ENCODE measurements at places on chromosomes 7 and 10.

GRCh38 chr10:5640036-5640435 is 26.4 kb downstream of the ASB13 start:
- DNase-seq = no peak

DNA sequence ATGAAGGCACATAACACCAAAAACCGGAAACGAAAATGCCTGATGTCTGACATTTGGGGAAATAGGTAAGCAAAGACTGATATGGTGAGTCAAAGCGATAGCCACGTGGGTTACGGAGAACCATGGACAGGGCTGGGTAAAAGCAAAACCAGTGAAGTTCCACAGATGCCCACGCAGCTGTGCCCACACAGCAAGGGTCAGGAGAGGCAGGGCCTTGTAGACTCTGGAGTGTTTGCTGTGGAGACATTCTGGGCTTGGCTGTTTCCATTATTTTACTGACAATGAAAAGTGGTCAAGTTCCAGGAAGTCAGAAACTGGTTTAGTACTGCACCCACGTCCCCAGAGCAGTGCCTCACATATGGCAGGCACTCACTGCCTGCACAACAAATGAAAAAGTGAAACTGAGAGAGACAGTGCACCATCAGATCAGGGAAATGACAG is 148.7 kb downstream of the ZMYND11 start:
- peak; percentile 7 for DNase-seq

DNA sequence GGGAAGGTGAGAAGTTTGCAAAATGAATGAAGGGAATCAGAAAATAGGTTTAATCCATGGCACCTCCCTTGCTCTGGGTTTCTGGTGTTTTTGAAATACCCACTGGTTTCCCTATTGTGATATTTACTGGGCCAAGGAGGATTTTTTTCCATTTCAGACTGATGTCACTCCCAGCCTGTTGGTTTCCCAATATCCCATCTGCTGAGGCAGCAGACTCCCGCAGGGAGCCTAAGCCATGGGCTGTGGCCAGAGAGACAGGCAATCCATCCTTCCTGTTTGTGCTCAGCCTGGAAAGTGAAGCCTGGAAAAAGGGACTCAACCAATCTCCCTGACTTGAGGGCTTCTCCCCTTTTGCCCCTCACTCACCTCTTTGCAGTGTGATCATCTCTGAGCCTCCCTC is 22.8 kb downstream of the FAM107B start:
- DNase-seq = no peak

DNA sequence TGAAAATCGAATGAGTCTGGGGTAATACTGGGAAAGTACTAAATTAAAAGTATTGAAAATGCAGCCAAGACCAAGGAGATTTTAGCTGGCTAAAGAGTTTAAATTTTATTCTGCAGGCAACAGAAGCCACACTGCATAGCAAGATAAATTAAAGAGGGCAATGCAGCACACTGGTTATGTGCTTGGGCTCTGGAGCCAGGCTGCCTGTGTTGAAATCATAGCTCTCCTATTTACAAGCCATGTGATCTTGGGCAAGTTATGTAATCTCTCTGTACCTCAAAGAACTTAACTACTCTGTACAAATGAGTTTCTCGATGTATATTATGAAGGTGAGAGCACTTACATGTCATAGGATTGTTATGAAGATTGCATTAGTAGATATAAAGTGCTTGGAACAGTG is 9.9 kb downstream of the SLC25A13 start:
- DNase-seq = no peak

DNA sequence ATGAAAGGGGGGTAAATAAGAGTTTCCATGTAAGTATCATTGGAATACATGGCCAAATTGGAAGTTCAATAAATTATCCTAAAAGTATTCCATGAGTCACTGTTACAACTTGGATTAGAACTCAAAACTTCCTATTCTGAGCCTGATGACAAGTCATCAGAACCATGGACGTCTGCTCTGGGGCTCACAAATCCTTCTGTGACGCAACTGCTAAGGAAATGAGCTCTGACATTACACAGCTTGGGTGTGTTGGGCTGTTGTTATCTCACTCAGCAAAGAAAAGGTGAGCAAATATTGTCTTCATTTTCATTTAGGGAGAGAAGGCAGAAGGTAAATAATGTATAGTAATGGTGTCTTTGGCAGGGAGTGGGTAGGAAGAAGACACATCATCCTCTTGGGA is 214.8 kb upstream of the ADO start:
- DNase-seq = no peak

DNA sequence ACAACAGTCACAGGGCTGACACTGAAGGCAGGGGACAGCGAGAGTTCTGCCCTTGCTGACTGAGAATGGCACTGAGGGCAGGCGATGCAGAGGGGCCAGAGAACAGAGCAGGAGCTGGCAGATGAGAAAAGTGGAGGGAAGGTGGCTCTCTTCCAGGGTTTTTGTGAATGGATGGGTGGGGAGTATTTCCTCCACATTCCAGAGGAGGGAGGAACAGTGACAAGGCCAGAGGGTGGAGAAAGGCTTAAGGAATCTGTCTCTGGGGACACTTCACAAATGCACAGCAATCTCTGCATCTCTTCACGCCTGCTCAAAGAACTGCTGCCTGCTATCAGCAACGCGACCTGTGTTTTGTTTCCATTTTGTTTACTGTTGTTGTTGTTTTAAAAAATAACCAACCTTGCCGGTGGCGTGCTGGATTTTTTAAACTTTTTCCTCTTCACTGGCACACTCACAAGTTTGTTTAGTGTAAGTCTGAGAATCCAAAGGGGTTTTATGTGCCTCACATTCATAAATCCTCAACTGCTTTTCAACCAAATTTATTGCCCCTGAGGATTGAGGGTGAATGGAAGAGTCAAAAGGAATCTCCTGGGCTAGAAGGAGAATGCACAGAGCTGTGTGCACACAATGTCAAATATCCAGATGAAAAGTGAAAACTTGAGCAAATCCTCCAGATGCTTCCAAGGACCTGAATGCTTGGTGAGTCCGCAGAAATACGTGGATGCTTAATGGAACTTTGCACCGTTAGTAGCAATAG is 129.3 kb downstream of the GLI3 start:
- DNase-seq = no peak

GRCh38 chr7:36079446-36080025 is 73.5 kb upstream of the EEPD1 start:
- no peak for DNase-seq

- no peak for DNase-seq
Measured at GRCh38 chr7:77982926-77983550, 184.5 kb downstream of the PHTF2 start.

DNA sequence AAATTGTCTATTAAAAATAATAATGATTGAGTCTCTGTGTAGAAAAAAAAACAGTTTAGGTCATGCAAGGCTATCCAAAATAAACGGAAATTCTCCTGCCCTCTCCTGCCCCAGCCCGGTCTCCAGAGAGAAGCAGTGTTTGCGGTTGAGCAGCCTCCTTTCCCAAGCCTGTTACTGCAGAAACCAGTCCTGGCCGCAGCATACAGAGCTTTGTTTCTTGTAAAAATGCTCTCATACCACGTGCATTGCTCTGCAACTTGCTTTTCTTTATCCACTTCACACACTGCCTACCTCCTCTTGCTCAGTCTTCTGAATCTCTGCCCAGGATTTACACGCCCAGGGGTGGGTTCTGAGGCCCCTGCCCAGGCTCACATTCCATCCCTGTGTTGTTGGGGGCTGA is 34.4 kb upstream of the CUL1 start:
- no peak for DNase-seq

DNA sequence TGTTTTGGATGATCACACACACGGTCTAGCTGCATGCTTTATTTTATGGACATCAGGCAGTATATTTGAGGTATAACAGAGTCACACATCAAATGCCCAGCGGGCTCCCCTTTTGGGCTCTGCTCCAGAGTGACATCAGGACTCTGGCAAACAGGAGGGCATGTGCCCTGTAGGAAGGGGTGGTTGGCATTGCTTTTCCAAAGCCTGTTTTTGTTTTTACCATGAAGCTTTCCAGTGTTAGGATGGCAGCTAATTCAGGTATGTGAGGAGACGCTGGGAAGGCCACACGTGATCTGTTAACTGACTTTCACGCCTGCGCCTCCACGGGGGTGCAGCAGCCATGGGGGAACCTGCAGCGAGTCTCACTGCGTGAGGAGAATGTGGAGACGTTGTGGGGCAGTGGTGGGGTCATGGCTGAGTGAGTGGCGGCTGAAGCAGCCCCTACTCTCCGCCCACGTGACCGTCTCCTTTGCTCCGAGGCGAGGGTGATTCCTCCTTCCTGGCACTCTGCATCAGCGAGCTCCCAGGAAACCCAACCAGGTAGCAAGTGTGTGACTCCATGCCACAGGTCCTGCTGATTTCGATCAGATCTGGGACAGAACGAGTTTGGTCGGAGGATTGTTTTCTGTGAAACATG is 117.7 kb downstream of the ANKRD61 start:
- no peak for DNase-seq

DNA sequence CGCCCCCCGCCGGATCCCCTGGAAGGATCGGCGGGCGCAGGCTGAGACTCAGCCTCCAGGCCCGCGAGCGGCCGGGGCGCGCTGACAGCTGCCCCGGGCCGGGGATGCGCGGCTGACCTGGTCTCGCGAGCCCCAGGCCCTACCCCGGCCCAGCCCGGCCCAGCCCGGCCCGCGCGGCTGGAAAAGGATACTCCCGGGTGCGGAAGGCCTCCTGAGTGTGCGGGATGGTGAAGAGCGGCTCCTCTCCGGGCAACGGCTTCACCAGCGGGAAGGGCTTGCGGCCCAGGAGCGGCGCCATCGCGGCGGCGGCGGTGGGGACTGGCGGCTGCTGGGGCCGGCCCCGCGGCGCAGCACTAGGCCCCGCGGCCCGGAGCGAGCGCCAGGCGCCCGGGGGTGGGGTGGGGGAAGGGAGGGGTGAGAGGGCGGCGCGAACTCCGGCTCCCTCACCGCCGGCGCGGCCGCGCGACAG is 423 bp downstream of the BAZ1B start:
- DNase-seq = peak; percentile 19

Measured in stimulated activated CD8-positive, alpha-beta memory T cell treated with anti-CD3 and anti-CD28 coated beads, Interleukin-2, amount 100 ng/mL, for 48 hours (primary cell).